ENCODE measurements at places on chromosomes 5 and 9. TPM values are rescaled to one million over a fixed set of nuclear protein-coding genes. Genes with fewer than 3 reads are reported as not detected.

DNA sequence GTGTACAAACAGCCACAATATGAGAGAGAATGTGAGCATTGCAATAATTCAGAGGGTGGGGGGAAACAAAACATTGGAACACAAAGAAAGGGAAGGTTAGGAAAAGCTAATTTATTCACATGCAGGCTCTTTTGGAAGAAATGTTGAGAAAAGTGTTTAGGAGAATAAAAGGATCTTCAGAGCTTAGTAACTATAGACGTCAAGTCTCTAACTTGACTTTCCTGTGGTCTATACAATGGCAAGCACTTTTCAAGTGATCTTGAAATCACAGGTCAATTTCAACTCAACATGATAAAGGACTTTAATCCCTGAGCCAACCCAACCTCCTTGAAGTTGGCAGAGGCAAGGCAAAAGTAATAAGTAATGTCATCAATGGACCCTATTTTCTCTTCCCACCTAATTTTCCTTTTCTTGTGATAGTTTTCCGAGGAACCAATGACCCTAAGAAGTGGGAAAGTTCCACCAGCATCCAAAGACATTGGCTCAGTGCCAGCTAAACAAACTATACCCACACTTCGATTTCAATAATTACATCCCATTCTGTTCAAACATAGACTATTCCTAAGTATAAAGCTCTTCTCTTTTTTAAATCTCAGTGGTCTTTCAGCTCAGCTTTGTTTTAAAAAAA, 23.7 kb downstream of the RFK start:
- H3K4me1 ChIP-seq, result no peaks in the 10 kb centered on the region
- no peak for DNase-seq
- H3K36me3 ChIP-seq, result no peaks in the 10 kb centered on the region
- no peak overlapping the region for H3K27ac ChIP-seq

DNA sequence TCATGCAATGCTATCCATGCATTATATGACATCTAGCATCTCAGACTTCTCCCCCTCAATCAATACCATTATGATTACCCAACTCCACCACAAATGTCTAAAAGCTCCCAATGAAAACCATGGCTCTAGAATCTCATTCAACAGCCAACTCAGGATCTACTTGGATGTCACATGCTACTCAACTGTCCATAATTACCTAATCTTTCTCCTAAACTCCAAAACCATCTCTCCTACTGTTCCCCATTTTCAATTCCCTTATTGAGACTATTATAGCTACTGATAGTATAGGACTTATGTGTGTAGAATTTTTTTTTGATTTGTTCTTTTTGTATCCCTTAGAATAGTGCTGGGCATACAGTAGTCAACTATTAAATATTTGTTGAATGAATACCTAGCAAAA, 8.2 kb upstream of the STRBP start:
- H3K4me1 ChIP-seq, result no peaks in the 10 kb centered on the region
- H3K36me3 ChIP-seq, result no peaks in the 10 kb centered on the region
- no peak for DNase-seq
- H3K27me3 ChIP-seq, result no peaks in the 10 kb centered on the region

GRCh38 chr5:77761606-77762005, 14.5 kb downstream of the TBCA start:
- DNase-seq, result no peak
- H3K27ac ChIP-seq, result no peak overlapping the region
- H3K4me1 ChIP-seq, result peaks cover 3% of the 10 kb centered on the region
- no peak overlapping the region for H3K4me3 ChIP-seq
- no peaks in the 10 kb centered on the region for H3K27me3 ChIP-seq

DNA sequence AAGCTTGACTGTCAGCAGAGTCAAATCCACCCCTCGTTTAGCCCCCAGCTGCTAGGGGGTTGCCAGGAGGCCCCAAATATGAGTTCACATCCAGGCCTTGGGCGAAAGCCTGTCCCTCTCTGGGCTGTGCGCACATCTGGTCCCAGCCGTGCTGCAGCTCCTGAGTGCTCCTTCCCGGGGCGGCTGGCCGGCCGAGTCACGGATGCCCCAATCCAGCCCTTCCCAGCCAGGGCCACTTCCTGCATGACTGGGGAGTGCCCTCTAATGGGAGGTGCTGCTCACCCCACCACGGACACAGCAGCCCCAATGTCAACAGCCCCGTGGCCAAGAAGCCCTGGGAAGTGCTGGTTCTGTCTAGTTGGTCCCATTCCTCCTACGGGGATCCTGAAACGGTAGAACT, 103.5 kb upstream of the FCN2 start:
- no peak overlapping the region for H3K4me3 ChIP-seq
- no peaks in the 10 kb centered on the region for H3K36me3 ChIP-seq
- no peaks in the 10 kb centered on the region for H3K4me1 ChIP-seq
- DNase-seq, result no peak
- H3K27me3 ChIP-seq, result no peaks in the 10 kb centered on the region

DNA sequence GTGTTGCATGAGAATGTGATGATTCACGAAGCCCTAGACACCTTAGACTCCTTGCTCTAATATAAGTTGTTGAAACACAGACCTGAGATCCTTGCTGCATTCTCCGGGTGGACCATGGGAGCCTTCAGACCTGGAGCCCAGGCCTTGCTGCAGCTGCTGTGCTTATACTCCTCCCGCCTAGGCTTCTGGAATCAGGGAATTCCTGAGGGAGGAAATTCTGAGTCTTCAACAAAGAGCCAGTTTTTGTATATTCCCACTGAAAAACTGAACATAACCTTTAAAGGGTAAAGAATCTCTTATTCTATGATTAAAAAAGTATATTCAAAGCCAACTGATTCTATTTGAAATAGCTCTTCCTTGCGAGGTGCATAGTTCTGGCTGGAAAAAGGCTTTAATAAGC, 245.1 kb upstream of the ELAVL2 start:
- H3K27ac ChIP-seq, result no peak overlapping the region
- H3K4me3 ChIP-seq, result no peak overlapping the region
- no peaks in the 10 kb centered on the region for H3K36me3 ChIP-seq
- no peaks in the 10 kb centered on the region for H3K27me3 ChIP-seq

GRCh38 chr9:2297771-2298170, 282.6 kb downstream of the SMARCA2 start:
- H3K27ac ChIP-seq, result no peak overlapping the region
- no peak for DNase-seq
- no peaks in the 10 kb centered on the region for H3K36me3 ChIP-seq
- no peak overlapping the region for H3K4me3 ChIP-seq

DNA sequence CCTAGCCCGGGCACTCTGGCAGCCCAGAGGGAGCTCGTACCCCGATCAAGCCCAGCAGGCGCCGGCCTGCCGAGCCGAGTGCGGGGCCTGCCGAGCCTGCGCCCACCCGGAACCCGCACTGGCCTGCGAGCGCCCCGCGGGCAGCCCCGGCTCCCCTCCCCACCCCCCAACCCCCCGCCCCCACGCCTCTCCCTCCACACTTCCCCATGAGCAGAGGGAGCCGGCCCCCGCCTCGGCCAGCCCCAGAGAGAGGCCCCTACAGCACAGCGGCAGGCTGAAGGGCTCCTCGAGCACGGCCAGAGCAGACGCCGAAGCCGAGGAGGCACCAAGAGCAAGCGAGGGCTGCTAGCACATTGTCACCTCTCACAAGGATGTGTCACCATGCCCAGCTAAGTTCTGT, 36.2 kb upstream of the CCDC180 start:
- no peak for DNase-seq
- H3K4me1 ChIP-seq, result no peaks in the 10 kb centered on the region
- no peaks in the 10 kb centered on the region for H3K36me3 ChIP-seq
- H3K27ac ChIP-seq, result no peak overlapping the region

DNA sequence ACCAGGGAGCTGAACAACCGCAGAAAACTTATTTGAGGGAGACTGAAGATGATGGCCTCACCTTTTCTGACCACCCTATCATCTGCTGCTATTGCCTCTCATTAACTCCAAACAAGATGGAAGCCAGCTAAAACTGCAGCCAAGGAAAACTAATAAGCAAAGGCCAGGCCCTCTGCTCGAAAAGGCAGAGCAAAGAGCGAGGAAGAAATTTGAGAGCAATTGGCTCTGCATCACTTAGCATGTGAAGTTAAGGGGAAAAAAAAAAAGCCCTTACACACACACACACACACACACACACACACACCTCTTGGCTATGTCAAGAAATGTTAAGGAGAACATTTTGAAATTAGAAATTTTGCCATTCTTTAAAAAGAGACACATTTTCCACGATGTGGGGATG, 228.1 kb upstream of the CYLC2 start:
- no peak overlapping the region for H3K27ac ChIP-seq

DNA sequence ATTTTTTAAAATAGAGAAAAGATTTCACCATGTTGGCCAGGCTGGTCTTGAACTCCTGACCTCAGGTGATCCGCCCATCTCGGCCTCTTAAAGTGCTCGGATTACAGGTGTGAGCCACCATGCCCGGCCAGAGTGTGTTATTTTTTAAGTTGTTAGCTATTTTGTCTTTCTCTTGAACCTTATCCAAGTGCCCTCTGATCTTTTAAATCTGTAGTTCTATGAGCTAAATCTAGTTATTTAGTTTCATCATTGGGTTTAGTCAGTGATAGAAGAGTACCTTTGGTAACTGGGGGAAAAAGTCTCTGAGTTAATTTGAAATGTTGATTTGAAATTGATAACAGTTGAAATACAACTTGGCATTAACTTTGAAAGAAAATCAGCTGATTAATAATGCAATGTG, 88.3 kb downstream of the NNT start:
- no peaks in the 10 kb centered on the region for H3K27me3 ChIP-seq
- no peak for DNase-seq
- no peak overlapping the region for H3K4me3 ChIP-seq
- no peak overlapping the region for H3K27ac ChIP-seq
- H3K4me1 ChIP-seq, result no peaks in the 10 kb centered on the region

- H3K27me3 ChIP-seq, result no peaks in the 10 kb centered on the region
- H3K27ac ChIP-seq, result no peak overlapping the region
- no peaks in the 10 kb centered on the region for H3K36me3 ChIP-seq
- H3K4me1 ChIP-seq, result no peaks in the 10 kb centered on the region
- H3K4me3 ChIP-seq, result no peak overlapping the region
- DNase-seq, result no peak
Observed at GRCh38 chr5:169656125-169656901, 19.2 kb downstream of the DOCK2 start.

DNA sequence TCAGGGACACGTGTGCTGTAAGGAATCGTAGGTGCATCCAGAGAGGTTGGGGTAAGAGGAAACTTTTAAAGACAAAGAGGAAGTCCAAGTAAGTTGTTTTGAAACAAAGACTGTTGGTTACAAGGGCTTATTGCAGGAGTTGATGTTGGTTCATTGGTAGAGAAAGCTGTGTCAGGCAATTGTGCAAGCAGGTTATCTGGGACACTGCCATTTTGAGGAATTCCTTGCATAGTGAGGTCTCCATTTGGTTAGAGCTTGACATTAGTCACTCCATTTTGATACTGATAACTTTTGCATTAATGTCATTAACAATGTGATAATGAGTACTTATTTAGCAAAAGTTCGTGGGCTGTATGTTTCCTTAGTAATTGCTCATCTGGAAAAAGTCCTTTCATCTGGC, 24.9 kb downstream of the CNOT6 start:
- no peaks in the 10 kb centered on the region for H3K27me3 ChIP-seq
- DNase-seq, result no peak
- no peak overlapping the region for H3K27ac ChIP-seq
- no peaks in the 10 kb centered on the region for H3K36me3 ChIP-seq
- no peak overlapping the region for H3K4me3 ChIP-seq

DNA sequence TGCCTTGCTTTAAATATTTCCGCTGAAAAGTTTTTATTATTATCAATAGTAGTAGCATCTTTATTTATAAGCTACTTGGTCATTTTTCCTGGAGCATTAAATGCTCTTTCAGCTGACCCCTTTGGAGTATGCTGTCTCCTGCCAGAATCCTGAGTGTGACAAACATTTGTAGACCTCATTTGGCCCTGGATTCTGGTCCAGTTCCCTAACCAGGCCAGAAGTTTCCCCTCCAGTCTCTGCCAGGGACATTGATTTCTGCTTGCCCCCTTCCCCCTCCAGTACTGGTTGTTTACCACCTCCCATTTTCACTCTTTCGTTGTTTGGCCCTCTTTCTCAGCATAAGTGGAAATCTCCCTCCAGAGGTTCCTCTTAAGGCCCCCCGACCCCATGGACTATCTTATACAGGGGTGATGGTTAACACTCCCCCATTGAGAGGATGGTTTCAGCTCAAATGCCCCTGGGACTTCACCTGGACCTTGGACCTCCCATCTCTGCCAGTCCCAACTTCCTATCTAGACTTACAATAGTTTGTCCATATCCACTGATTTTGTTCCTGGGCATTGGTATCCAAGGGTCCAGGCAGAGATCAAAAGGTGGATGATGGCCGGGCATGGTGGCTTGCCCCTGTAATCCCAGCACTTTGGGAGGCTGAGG, 24.6 kb upstream of the COL27A1 start:
- no peaks in the 10 kb centered on the region for H3K4me1 ChIP-seq
- H3K36me3 ChIP-seq, result no peaks in the 10 kb centered on the region
- H3K27me3 ChIP-seq, result no peaks in the 10 kb centered on the region
- DNase-seq, result no peak
- no peak overlapping the region for H3K4me3 ChIP-seq

GRCh38 chr9:95327239-95327865, 9.8 kb upstream of the FANCC start:
- H3K36me3 ChIP-seq, result no peaks in the 10 kb centered on the region
- H3K27me3 ChIP-seq, result no peaks in the 10 kb centered on the region
- DNase-seq, result no peak
- no peak overlapping the region for H3K27ac ChIP-seq

DNA sequence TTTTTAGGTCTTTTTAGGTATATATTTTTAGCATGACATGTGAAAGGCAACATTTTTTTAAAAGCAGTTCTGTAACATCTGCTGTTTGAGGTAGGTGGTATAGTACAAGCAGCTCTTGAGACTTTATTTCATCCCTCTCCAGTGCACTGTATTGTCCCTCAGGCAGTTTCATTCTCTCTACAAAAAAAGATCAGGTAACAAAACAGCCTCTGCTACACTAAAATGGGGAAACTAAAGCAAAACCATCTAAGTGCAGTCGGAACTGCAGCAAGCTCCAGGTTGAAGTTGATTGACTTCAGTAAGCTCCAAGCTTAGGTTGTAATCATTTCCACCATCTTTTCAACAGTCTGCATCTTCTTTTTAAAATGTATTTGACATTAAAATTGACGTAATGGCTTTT, 195.6 kb downstream of the DEPDC1B start:
- no peaks in the 10 kb centered on the region for H3K36me3 ChIP-seq
- no peaks in the 10 kb centered on the region for H3K27me3 ChIP-seq
- H3K4me3 ChIP-seq, result no peak overlapping the region
- no peak overlapping the region for H3K27ac ChIP-seq

DNA sequence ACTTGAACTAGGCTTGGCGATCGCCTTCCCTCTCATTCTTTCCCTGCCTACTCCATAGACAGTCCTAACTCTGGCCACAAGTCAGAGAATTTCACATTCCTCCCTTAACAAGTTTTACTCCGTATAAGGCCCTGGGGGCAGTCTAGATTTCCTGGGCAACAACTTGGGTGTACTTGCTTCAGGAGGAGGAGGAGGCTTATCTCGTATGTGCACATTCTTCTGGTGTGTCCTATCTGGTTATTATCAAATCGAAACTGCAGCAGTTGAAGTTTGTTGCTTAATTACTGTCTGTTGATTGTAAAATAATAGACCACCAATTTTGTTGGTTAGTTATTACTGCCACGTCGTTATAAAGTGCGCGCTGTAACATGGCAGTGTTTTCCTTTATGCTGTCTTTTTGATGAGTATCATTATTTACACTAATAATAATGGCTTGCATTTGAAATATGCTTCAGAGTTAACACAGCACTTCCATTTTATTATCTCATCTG, 42.0 kb downstream of the PIP5K1B start:
- H3K4me3 ChIP-seq, result no peak overlapping the region
- DNase-seq, result no peak
- H3K4me1 ChIP-seq, result no peaks in the 10 kb centered on the region
- H3K27me3 ChIP-seq, result no peaks in the 10 kb centered on the region

The OR2K2 gene
- total RNA-seq, result not detected

The SERINC5 gene
- 22.8 TPM for total RNA-seq

The SPATA31C1 gene
- not detected for total RNA-seq

The PTBP3 gene
- total RNA-seq, result 25.0 TPM

The SPINK13 gene
- total RNA-seq, result not detected
